ENCODE measurements at places on chromosomes 5 and 9. TPM values are rescaled to one million over a fixed set of nuclear protein-coding genes. Genes with fewer than 3 reads are reported as not detected.

GRCh38 chr9:114207034-114207810 is 51.9 kb downstream of the COL27A1 start:
- peaks cover 9% of the 10 kb centered on the region for H3K4me1 ChIP-seq
- H3K4me3 ChIP-seq = no peak overlapping the region
- H3K36me3 ChIP-seq = no peaks in the 10 kb centered on the region
- H3K27me3 ChIP-seq = no peaks in the 10 kb centered on the region
- DNase-seq = peak; percentile 47
- H3K27ac ChIP-seq = no peak overlapping the region

OR1Q1 gene
- not detected for polyA plus RNA-seq

AP3B1 gene
- polyA plus RNA-seq = 46.6 TPM

DNA sequence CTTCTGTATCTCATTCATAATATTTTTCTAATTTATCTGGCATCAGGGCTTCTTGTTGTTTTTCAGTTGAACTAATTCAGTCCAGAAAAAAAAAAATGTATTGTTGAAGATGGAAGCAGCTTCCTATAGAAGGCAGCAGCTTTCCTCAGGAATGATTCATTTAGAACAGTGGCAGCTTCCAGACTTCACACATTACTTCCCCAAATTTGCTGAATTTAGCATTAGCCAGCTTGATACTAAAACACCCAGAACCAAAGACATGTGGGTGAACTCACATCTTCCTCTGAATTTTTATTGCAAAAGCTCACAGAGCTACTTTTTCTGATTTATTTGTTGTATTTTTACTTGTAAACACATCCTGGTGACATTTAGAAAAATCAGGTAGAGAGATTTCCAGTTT is 53.8 kb downstream of the HCN1 start:
- no peaks in the 10 kb centered on the region for H3K27me3 ChIP-seq
- H3K4me1 ChIP-seq = no peaks in the 10 kb centered on the region
- H3K36me3 ChIP-seq = no peaks in the 10 kb centered on the region
- no peak overlapping the region for H3K4me3 ChIP-seq

DNA sequence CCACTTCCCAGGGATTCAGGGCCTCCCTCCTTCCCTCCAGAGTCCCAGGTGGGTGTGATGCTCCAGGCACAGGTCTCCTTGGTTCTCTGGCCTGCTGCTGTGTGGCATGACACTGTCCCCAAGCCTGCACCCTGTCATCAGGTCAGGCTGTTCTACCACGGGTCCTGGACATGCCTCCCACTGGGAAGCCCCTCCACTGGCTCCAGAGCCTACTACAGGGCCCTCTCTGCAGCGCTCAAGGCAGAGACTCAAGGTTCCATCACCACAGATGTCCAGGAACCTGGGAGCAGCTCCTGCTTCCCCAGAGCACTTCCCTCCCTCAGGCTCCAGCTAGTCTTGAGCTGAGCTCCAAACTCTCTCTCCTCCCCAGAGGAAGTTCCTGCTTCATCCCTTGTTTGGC is 237.3 kb downstream of the PBX3 start:
- H3K27me3 ChIP-seq = no peaks in the 10 kb centered on the region
- no peak overlapping the region for H3K4me3 ChIP-seq
- H3K27ac ChIP-seq = no peak overlapping the region
- no peaks in the 10 kb centered on the region for H3K4me1 ChIP-seq
- H3K36me3 ChIP-seq = no peaks in the 10 kb centered on the region

ZDHHC11B gene
- 49.2 TPM for polyA plus RNA-seq

DNAJA1 gene
- polyA plus RNA-seq = 189 TPM

DNA sequence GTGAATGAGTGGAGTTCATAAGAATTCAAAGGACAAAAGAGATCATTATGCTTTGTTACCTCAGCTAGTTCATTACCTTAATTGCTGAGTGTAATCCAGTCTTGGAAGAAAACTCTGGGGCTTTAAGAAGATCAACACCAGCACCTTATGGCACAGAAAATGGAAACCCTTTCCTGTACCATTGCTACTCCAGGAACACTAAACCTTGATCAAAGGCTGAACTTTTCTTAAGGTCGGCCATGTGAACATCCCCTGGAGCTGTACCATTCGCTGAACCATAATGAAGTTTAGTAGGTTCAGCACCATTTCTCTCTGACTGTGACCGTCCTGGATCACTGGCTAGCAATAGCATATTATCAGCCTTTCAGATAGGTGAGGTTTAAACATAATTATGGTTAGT is 97.4 kb downstream of the PBX3 start:
- no peak overlapping the region for H3K4me3 ChIP-seq
- DNase-seq = no peak
- no peaks in the 10 kb centered on the region for H3K27me3 ChIP-seq
- H3K27ac ChIP-seq = no peak overlapping the region

GPR150 gene
- not detected for polyA plus RNA-seq

IL4 gene
- polyA plus RNA-seq = not detected

GRCh38 chr5:137624786-137625349 is 111.0 kb downstream of the KLHL3 start:
- H3K27ac ChIP-seq = no peak overlapping the region
- no peaks in the 10 kb centered on the region for H3K4me1 ChIP-seq
- no peaks in the 10 kb centered on the region for H3K27me3 ChIP-seq
- H3K36me3 ChIP-seq = no peaks in the 10 kb centered on the region
- DNase-seq = no peak
- H3K4me3 ChIP-seq = no peak overlapping the region

- peaks cover 85% of the 10 kb centered on the region for H3K4me1 ChIP-seq
- H3K27me3 ChIP-seq = no peaks in the 10 kb centered on the region
- no peak overlapping the region for H3K4me3 ChIP-seq
Observed at GRCh38 chr9:89421595-89421994, 76.3 kb downstream of the SEMA4D start.

GRCh38 chr5:129935626-129936025 is 31.4 kb downstream of the CHSY3 start:
- no peak overlapping the region for H3K27ac ChIP-seq
- no peaks in the 10 kb centered on the region for H3K36me3 ChIP-seq
- no peak for DNase-seq
- H3K4me1 ChIP-seq = no peaks in the 10 kb centered on the region
- no peaks in the 10 kb centered on the region for H3K27me3 ChIP-seq

OTULINL gene
- 9.1 TPM for polyA plus RNA-seq

DNA sequence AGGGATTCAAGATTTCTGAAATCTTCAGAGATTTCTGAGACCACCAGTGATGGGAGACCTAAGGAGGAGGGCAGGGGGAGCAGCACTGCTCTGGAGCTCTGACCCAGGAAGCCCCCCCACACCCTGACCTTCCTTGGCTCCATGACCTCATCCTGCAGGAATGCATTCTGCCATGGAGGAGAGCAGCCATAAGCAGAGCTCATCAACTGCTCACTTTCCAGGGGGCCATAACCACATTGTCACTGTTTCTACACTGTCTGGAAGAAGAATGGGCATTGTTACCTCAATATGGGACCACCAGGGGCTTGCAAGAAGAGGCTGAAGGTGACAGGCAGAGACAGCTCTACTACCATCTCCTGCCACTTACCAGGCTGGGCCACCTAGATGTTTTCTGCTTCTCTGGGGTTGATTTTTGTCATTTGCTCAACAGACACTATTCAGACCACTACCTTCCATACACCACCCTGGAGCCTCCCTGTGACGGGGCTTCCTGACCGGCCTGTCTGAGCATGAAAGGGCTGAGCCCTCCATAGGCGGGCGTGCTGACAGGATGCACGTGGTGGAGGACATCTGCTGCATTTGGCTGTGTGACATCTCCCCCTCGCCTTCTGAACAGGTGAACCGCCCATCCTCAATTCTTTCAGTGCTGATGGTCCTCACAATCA is 2.3 kb upstream of the TSC1 start:
- no peak overlapping the region for H3K4me3 ChIP-seq
- H3K4me1 ChIP-seq = peaks cover 30% of the 10 kb centered on the region
- no peaks in the 10 kb centered on the region for H3K36me3 ChIP-seq
- H3K27me3 ChIP-seq = no peaks in the 10 kb centered on the region
- DNase-seq = no peak
- H3K27ac ChIP-seq = no peak overlapping the region

- DNase-seq = no peak
- no peaks in the 10 kb centered on the region for H3K4me1 ChIP-seq
- H3K36me3 ChIP-seq = no peaks in the 10 kb centered on the region
- H3K27me3 ChIP-seq = no peaks in the 10 kb centered on the region
- no peak overlapping the region for H3K4me3 ChIP-seq
Observed at GRCh38 chr5:158224253-158224652, 365.3 kb upstream of the CLINT1 start.

PCDHGA10 gene
- 3.9 TPM for polyA plus RNA-seq
